ENCODE measurements at places on chromosomes 16 and 17.

DNA sequence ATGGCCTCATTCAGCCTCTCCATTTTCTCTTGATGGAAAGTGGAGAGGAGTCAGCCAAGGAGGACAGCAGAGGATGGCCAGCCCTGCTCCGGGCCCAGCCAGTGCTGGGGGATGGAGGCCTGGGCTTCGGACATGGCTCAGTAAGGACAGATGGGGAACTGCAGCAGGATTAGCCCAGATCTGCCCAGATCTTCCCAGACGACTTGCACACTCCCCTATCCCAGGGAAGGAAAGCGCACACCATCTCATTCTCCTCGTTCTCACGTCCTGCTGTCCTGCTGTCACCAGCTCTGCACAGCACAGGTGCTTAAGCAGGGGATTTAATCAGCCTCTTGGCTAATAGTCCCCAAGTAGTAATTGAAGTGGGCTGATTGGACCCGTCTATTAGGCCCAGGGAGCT, 100.2 kb upstream of the SDK2 start:
- DNase-seq, result no peak

- DNase-seq, result no peak
Measured at GRCh38 chr17:28180449-28180848, 138.0 kb downstream of the NLK start.

DNA sequence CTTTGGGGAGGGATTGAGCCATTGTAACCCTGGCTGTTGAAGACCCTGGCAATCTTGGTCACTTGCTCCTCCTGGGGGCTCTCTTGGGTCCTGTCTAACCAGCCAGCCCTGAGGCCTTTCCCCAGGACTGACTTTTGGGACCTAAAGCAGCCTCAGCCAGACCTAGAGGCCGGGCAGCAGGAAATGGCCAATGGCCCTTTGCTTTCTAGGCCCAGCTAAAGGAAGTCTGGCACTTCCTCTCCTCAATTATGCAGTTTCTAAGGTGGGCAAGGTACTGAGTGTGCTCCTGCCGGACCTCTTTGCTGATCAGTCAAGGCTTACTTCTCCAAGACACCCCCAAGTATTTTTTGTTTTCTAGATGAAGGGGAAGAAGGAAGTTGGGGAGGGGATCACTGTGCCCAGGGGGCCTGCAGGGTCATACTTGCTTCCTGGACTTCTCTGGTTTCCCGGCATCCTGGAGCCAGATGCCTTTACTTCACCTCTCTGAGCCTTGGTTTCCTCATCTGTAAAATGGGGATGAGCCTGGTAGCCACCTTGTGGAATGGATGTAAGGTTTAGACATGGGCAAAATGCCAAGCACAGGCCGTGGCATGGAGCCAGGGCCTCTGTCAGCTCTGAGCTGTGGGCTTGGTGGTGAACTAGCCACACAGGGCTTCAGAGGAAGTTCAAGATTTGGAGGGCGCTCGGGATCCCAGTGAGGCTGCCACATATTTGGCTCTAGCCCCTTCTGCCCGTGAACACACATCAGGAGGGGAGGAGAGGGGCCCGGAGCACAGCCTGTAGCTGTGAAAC, 8.6 kb downstream of the CX3CL1 start:
- DNase-seq, result no peak

DNA sequence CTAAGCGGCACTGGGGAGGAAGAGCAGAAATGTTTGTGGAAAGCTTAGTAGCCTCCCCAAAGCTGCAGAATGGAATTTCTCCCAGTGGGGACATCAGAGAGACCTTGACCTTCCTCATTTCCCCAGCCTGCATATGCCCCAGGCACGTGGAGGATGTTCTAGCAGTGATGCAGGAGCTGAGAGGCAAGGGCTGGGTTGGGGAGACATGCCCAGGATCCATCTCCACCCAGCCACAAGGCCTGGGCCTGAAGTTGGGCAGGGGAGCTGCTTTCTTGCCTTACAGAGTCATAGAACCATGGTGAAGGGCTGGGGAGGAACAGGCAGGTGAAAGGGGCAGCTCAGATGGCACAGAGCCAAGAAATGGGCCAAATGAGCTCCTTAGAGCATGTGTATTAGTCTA, 104.0 kb downstream of the TMEM132E start:
- DNase-seq, result no peak

DNA sequence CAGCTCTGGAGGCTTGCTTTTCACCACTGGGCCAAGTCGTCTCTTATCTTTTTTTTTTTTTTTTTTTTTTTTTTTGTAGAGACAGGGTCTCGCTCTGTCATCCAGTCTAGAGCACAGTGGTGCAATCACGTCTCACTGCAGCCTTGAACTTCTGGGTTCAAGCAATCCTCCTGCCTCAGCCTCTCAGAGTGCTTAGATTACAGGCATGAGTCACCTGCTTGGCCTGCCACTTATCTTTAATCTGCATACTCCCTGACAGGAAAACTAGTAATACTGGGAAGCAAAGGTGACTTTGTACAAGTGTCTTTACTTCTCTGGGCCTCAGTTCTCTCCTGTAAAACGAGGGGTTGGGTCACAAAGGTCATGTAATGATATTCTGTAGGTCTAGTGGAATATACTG, 15.0 kb downstream of the NTN1 start:
- DNase-seq, result no peak

DNA sequence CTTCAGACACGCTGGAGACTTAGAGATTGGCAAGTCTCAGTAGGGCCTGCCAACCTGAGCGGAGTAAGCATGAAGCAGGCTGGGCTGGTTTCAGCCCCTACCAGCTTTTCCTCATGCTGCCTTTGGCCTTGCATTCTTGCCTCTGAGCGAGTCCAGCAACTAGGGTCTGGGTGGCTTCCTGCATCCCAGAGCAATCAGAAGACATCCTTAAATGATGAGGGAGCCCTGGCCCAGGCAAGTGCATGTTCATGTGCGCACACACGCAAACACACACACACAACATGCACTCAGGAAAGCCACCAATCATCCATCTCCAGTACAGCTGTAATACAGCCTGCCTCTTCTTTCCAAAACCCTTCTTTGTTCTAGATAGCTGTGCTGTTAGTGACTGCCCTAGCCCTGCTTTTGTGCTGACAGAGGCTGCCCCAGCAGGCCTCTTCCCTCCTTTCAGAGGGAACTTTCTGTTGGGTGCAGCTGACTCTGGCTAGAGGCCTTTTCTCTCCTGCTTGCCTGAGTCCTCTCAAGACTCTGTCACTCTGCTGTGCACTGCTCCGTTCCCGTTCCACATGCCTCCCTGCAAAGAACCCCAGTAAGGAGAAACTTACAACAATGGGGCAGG, 30.7 kb upstream of the TBX2 start:
- no peak for DNase-seq

GRCh38 chr16:5891296-5891695, 793.7 kb upstream of the EEF2KMT start:
- no peak for DNase-seq

DNA sequence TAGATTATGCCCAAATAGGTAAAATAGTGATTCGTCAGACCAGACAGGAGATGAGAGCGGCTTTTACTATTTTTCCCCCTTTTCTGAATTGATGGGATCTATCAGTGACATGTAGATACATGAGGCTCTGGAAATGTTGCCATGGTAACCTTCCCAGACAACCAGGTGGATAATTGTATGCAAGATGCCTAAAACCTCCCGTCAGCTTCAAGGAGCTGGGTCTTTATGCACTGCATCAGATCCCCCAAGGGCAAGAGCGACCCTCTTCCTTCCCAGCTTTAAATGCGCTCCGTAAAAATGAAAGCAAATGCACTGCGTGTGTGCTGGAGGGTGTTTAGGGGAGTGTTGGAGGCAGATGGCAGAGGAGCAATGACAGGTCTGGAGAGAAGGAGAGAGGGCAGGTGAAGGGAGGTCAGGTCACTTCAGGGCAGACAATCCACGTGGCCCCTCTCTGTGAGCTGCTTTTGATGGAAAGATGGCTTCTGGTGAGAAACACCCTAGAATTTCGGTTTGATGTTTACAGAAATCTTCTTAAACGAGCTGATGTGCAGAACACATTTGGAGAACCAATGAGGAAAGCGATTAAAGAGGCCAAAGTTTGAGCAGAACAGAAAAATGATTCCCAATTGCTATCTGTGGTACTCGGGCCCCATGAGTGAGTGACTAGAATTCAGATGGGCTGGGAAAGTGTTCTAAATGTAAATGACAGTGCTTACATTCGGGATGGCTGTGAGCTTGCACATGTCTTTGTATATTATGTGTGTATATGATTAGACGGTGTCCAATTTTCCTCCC, 461.7 kb upstream of the HSBP1 start:
- no peak for DNase-seq

GRCh38 chr17:9009737-9010136, 11.6 kb upstream of the NTN1 start:
- no peak for DNase-seq

DNA sequence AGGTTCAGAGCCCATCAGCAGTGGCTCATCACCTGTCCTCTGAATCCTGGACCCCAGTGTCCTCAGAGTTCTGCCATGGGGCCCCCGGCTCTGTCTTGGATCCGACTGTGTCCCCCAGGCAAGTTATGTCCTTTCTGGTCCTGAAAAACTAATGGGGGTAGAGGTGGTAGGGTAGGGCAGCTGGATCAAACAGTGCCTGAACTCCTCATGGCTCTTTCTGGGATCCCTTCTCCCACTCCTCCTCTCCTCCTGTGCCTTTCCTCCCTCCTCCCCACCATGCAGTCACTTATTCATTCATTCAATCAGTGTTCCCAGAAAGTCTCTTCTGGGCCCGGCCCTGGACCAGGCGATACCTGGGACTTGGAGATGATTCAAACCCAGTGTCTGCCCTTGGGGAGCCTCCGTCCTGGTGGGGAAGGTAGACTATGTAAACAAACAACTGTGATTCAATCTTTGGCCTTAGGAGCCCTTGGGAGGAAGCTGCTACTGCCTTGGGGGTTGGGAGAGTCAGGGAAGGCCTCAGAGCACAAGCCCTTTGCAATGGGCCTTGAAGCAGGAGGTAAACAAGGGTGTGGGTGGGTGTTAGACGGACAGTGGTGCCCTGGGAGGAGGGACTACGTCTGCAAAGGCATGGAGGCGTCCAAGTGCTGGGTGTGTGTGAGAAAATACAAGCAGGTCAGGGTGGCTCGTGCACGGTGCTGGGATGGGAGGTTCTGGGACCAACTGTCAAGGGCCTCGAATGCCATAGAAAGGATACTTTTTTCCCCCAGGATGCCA, 6.4 kb upstream of the FAM83G start:
- DNase-seq, result no peak

DNA sequence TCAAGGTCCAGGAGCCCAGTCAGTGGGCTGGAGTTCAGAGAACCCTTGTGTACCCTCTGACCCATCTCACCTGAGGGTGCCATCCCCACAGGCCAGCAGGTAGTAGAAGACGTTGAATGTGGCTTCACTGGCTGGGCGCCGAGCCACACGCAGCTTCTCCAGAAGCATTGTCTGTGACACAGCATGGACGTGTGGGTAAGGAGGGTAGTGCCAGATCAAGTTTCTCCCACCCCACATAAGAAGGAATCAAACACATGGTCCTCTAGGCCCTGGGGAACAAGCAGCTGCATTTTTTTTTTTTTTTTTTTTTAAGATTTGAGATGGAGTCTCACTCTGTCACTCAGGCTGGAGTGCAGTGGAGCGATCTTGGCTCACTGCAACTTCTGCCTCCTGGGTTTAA, 60.9 kb downstream of the MYO18A start:
- DNase-seq, result no peak

DNA sequence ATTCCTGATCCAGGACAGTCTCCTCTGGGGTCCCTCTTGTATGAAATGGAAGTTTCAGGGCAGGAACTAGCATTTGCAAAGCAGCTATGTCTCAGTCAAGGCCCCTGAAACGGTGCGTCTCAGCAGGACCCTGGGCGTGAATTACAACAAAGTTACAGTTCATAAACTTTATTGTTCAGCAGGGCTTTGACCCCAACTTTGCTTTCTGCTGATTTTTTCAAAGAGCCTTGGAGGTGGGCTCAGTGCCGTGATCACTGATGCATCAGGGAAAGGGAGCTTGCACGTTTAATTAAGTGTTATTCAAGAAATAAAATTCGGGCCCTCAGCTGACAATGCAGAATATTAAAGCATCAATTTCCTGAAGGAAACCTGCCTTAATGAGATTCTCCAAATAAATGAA, 260.1 kb upstream of the C16orf82 start:
- no peak for DNase-seq

DNA sequence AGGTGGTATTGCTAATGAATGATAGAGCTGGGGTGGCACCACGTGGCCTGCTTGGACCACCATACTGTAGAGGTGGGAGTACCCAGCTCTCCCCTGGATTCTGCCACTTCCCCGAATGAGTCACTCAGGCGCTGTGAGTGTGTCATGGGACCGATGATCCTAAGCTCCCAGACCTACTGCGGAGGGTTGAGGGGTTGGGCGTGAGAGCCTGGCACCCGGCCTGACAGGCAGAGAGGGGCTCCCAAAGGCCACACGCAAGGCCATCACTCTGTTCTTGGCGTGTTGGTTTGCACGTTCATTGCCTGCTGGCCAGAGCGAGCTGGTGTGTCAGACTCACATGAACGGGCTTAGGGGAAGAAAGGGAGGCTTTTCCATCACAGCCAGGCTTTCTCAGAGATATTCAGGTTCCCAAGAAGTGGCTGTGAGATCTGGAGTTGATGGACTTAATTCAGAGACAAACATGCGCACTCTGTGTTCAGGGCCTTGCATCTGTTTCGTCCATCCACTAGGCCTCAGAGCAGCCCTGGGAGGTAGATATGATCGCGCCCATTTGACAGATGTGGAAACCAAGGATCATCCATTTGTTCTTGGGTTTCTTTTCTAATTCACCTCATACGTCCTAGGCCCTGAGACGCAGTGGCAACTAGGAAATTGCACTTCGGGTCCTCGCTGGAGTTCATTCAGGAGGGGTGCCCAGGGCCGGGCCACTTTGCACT, 41.4 kb downstream of the CMIP start:
- DNase-seq, result no peak

DNA sequence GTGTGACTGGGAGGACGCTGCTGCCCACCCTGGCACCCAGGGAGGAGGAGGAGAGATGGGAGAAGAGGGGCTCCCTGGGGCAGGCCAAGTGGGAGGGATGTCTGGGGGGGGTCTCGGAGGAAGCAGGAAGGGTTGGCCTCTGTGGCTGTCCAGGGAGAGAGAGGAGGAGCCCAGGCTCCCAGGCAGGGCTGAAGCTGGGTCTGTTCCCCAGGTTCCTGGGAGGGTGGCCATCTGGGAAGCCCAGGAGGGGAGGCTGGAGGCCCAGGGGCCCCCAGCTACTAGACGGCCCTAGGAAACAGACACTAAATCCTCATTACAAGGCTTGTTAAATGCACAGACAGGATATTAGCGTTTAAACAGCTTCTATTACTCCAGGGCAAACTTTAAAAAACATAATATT, 139.8 kb downstream of the ENGASE start:
- no peak for DNase-seq

GRCh38 chr17:6793748-6794493, 17.9 kb downstream of the FBXO39 start:
- DNase-seq, result no peak

DNA sequence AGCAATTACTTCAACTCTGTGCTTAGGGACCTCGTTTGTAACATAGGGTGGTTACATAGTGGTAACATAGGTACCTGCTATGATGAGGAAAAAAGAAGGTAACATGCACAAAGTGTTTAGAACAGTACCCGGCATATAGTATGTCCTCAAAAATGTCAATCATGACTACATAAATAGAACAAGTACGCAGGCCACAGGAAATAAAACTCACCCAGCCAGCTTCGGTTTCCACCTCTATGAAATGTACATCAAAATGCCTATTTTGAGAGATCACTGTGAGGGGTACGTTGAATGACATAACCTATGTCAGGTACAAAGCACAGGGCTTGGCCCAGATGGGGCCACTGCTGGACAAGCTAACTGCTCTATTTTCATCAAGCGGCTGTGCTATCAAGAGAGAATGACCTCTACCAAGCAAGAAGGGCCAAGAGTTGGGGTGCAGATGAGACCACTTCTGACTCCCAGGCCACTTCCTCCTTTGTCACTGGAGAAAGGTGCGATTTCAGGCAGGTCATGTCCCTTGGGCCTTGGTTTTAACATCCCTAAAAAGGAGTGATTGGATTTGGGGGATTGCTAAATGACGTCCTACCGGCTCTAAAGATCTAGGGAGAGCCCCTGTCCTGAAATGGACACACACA, 45.4 kb downstream of the WSB1 start:
- no peak for DNase-seq

Measured in stimulated activated CD4-positive, alpha-beta T cell treated with anti-CD3 and anti-CD28 coated beads, Interleukin-12 subunit alpha, Interleukin-12 subunit beta, amount 100 ng/mL, for 24 hours (primary cell).